ENCODE measurements at places on chromosomes 1 and 21.

DNA sequence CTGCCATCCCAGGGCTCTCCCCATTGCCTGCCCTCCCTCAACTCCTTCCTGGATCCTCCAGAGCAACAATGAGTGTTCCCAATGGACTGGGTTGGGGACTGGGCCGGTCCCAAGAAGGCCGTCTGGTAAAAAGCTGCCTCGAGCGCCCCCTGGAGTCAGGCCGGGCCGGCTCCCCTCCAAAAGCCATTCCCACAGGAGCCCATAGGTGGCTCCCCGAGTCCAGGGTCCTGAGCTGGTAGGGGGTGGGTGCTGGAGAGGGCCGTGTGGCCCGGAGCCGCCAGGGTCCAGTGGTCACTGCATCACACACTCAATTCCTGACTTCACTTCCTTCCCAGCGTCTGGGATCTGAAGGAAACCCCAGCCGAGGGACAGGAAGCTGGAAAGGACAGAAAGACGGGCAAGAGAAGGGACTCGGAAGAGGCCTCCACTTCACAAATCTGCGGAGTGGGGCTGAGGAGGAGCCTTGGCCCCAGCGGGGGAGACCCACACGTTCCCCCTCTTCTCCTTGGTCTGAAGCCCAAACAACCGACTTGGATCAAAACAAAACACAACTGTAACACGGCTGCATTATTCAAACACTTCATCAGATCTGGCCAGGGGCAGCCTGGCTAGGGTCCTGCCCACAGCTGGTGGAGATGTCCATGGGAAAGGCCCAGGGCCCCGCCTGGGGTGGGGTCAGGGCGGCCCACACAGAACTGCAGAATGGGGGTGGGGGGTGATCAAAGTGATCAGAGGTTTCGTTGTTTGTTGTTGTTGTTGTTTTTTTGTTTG is 10.9 kb upstream of the ALDH4A1 start:
- peak; percentile 50 for DNase-seq

DNA sequence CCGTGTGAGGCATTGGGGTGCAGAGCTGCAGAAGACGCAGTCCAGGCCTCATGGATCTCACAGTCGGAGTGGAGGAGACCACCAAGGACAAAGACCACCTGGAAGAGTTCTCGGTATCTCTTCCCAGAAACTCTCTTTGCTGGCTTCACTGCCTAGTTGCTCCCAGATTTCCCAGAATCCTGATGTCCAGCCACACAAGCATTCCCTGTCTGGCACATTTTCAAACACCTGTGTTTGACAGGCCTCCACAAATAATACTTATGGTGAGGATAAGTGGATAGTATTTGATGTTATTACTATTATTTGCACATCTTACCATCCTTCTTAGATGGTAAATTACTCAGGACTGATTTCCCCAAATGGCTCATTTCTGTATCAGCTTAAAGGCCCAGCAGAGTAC is 27.7 kb upstream of the KANK4 start:
- DNase-seq = no peak

GRCh38 chr1:27574001-27574781 is 29.8 kb downstream of the AHDC1 start:
- no peak for DNase-seq

- DNase-seq = no peak
These were observed 342.0 kb downstream of the SIPA1L2 start for GRCh38 chr1:232287676-232288569.

DNA sequence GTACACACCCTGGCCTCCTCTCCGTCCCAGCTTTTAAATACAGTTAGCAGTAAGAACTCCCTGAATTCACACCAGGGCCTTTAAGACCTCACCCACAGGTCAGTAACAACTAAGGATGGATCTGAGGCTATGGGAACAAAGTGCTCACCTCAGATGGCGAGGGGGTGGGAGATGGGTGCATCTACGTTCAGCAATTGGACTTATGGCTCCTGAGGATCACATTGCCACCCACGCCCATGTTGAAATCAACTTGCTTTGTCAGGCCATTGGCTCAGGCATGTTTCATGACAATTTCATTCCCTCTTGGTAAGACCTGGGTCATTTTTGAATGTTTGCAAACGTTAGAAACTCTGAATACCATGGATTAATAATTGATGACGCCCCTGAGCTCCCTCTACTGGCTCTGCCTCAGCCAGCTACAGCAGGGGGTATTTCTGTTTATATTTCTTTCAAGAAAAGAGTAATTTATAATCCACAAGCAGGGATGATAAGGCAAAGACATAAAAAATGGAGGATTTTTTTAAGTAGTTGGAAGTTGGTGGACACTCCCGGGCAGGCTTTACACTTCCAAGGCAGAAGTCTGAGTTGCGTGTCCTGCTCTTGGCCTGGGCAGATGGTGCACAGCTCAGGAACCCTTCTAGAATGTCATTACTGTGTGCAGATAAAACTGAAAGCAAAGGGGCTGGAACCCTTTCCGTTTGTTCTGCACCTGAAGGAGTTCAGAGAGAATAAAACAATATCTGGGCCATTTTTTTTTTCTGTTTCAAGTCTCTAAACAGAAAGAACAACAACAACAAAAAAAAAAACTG is 13.7 kb upstream of the LBR start:
- no peak for DNase-seq

GRCh38 chr1:228081144-228081543 is 1.4 kb upstream of the ARF1 start:
- no peak for DNase-seq

- DNase-seq = no peak
These were observed 19.0 kb upstream of the LUZP1 start for GRCh38 chr1:23187637-23188036.

- no peak for DNase-seq
These were observed 6.9 kb upstream of the TRIM17 start for GRCh38 chr1:228423404-228424053.

DNA sequence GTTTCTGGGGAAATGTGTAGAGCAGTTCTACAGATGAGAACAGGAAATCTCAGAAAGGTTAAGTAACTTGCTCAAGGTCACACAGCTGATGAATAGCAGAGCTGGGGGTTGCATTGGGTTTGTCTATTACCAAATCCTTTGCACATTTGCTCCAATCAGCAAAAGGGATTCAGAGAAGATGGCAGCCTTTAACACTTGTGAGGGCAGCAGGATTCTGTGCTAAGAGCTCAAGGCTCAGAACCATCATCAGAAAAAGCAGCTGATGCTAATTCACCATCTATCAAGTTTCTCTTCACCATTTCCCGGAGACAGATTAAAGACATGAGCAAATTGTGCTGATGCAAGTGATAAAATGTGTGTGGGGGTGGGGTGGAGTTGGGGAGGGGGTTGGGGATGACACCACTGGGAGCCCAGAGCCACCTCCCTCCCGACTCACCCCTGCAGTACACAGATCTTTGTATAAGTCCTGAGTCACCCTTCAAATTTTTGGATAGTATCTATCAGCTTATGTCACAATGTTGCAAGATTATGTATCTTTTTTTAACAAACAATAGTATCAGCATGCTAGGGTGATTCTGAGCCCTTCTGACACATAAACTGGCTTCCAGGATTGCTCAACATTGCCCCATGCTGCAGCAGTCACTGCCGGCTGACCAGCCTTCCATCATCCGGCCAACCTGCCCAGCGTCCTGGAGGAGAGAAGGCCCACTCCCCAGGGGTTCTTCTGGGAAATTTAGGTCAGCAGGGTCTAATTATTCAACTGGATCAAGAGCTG is 2.8 kb upstream of the SPSB1 start:
- no peak for DNase-seq

DNA sequence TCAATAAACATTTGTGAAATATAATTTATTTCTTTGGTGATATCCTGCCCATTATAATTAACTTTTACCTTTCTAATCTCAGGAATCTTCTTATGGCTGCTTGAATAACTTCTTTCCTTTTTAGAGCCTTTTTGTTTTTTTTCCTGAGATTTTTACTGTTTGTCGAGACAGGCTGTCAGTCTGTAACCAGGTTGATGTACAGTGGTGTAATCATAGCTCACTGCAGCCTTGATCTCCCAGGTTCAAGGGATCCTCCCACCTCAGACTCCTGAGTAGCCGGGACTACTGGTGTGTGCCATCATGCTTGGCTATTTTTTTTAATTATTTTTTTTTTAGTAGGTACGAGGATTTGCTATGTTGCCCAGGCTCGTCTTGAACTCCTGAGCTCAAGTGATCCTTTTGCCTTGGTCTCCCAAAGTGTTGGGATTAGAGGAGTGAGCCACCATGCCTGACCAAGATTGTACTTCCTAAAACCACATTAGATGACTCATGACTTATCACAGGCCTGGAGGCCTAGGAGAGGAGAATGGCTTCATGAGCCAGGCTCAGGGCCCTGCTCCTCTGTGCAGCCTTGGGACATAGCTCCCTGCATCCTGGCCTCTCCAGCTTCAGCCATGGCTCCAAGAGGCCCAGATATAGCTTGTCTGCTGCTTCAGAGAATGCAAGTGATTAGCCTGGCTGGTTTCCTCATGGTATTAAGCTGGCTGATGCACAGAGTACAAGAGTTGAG is 48.6 kb downstream of the CTH start:
- no peak for DNase-seq

- no peak for DNase-seq
These were observed 35.9 kb downstream of the ACTL8 start for GRCh38 chr1:17791055-17791390.

GRCh38 chr1:106620521-106620954 is 435.9 kb upstream of the PRMT6 start:
- DNase-seq = no peak

- no peak for DNase-seq
These were observed 401 bp downstream of the WNT9A start for GRCh38 chr1:227947386-227947675.

GRCh38 chr1:29801003-29801402 is 564.7 kb downstream of the PTPRU start:
- no peak for DNase-seq

DNA sequence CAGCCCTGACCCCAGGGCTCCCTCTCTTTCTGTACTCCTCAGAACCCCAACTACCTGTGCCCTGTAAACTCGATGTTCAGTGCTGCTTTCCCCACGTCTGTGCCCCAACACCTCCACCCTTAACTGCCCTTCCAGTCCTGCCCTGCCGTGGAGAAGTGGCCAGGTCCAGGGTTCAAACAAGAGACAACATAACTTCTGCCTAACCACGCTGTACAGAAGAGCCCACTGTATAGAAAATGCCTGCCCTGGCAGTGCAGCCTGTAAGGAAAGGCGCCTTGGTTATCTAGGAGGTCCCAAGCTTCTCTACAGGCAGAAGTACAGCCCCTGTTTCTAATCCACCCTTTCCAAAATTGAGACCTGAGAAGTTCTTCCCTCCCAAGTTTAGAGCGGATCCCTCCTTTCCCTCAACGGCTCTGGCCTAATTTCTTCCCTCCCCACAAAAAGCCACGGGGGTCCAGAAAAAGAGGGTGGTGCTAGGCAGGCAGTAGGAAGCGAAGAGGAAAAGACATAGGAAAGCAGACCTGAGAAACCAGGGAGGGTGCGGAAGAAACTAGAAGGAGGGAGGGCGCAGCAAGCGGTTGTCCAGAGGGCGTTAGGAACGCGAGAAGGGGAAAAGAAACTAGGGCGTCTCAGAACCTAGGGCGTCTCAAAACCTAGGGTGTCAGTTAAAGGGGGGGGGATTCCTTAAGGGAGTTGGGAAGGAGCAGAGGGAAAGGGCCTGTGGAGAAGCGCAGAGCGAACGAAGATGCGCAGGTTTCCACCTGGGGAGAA is 3.2 kb downstream of the DMRTA2 start:
- DNase-seq = no peak

DNA sequence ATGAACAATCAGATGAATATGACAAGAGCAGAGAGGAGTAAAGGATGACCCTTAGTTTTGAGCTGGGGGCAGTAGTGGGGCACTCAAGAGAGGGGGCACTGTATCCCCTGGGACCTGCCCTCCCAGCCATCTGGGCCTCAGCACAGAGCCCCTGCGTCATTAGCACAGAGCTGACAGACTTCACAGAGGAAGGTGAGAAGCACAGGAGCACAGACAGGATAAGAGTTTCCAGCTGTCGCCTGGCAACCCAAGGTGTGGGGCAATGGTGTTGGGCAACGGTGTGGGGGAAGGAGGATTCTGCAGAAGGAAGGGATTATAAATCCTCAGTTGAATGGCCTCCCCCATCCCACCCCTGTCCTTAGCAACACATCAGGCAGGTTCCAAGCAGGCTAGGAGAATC is 30.2 kb downstream of the RAB3B start:
- no peak for DNase-seq

DNA sequence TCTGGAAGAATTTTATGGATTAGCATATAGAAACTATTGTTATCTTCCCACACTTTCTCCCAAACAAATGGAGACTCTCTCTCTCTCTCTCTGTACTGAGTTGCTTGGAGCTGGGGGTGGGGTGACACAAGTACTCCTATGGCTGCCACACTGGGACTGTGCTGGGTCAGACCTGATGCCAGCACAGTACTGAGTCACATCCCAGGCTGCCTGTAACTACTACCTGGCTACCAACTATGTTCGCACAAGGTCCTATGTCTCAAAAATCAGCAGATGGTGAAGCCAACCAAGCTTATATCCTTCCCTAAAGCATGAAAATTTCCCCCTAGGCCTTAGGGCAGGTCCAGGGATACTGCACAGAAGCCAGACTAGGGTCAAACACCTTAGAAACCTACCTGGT is 66.6 kb downstream of the FAF1 start:
- no peak for DNase-seq

DNA sequence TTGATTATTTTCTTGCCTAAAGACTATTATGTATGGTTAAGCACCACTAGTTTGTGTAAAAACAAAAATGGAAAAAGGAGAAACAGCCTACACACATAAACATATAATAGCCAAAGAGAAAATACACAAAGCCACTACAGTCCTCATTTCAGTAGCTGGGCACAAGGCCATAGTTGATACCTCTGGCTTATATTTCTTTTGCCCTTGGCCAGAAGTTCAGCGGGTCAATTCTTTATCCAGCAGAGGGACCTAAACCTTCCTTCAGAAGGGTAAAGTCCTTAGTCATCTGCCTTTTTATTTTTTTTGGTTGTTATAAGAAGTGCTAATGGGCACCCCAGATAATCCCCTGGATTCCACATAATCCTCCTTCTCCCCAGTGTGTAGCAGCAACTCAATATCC is 134.1 kb downstream of the PIGK start:
- DNase-seq = no peak

DNA sequence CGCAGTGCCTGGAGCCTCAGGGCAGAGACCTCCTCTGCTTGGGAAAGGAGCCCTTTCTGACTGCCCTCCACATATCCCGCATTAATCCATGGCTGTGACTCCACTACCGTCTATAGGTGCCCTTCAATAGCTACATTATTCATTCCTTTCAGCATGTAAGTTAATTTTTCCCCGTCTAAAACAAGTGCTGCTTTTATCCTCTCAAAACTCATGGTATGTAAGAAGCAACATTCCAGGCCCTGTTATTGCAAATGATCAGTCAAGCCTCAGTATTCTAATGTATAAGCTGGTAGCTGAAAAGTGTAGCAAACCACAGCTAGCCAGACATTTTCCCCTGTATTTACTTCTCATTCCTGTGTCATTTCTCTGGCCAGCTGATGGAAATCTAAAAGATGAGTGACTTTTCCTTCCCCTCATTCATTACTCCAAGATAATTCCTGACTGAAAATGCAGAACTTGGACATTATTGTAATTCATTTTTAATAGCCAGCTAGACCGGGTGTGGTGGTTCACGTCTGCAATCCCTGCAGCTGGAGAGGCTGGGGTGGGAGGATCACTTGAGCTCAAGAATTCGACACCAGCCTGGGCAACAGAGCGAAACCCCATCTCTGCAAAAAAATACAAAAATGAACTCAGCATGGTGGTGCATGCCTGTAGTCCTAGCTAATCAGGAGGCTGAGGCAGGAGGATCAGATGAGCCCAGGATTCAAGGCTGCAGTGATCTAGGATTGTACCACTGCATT is 88.5 kb upstream of the SOD1 start:
- no peak for DNase-seq

Data from stimulated activated CD4-positive, alpha-beta T cell treated with anti-CD3 and anti-CD28 coated beads, Interleukin-1b, Interleukin-23, amount 100 ng/mL, for 1 hour (primary cell).